CD4-positive, alpha-beta T cell treated with Interleukin-4 for 4 hours (primary cell): ENCODE measurements at places on chromosomes 1 and 21.

DNA sequence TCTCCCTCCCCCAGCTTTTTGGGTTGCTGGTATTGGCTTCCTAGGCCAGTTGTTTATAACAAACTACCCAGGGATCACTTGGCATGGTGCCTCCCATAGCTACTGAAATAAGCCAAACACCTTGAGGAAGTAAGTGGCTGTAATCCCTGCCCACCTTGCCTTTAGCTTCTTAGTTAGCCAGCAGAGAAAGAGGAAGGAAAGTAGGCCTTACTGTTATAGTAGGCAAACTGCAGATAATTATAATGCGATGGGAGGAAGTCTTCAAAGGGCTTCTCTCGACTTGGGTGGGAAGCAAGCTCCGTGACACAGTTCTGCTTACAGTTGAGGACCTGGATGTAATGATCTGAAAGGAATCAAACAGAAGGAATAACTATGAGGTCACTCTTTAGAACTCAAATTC, 8.2 kb downstream of the P3H1 start:
- DNase-seq: no peak

DNA sequence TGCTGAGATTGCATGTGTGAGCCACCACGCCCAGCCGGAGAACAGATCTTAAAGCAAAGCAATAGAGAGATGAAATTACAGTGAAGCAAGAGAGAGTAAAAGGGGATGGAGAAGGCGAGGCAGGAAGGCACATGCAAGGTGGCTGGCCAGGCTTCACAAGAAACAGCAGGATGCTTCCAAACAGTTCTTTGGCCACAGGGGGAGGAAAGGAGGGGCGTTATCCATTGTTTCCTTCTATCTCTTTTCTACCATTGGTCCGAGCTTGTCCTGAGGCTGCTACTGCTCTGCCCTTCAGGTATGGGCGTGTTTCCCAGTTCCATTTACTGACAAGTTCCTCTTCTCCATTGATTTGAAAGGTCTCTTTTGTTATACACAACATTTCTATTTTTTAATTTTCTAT, 33.7 kb upstream of the PARP1 start:
- DNase-seq: no peak

- no peak for DNase-seq
Measured at GRCh38 chr1:245074232-245074747, 80.5 kb upstream of the KIF26B start.

- no peak for DNase-seq
Measured at GRCh38 chr1:229231754-229232119, 39.2 kb upstream of the RAB4A start.

GRCh38 chr1:211237579-211237978, 21.6 kb upstream of the RCOR3 start:
- DNase-seq: no peak

DNA sequence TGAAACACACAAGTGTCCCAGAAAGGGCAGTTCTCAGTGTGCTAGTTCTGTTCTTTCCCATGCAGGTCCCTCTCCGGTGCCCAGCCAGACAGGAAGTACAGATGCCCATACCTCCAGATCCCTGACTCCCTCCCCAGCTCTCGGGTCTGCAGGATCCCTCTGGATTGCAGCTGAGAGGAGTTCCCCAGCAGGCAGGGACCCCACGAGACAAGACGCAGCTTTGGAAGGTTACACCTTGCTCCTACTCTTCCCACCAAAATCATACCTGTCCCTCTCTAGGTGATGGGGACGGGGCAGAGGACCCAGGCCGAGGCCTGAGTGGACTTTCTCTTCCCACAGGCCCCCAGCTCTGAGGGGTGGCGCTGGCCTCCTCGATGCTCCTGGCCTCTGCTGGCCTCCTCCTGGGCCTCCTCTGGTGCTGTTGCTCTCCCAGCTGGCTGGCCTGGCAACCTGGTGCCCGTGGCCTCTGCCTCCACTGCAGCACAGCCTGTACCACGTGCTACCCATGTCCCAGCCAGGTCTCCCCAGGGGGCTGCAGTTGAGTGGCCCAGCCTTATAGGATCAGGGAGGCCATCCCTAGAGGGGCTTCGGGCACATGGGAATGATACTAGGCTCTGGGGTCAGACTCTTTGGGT, 9.4 kb downstream of the LDLRAD2 start:
- no peak for DNase-seq

DNA sequence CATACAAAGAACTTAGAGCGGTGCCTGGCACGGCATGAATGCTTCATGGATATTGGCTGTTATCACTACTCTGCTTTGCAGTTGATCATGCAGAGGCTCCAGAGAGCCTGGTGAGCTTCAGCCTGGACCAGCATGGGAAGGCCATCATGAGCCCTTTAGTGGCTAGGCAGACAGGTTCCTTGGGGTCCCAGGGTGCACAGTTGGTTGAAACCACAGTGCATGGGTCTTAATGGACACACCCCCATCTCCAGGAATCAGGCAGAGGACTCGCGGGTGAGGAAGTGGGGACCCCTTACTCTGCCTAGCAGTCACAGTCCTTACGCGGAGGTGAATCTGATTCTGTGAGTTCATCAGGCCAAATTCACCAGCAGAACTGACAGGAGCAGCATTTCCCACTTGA, 1.1 kb downstream of the GJB5 start:
- DNase-seq: no peak

DNA sequence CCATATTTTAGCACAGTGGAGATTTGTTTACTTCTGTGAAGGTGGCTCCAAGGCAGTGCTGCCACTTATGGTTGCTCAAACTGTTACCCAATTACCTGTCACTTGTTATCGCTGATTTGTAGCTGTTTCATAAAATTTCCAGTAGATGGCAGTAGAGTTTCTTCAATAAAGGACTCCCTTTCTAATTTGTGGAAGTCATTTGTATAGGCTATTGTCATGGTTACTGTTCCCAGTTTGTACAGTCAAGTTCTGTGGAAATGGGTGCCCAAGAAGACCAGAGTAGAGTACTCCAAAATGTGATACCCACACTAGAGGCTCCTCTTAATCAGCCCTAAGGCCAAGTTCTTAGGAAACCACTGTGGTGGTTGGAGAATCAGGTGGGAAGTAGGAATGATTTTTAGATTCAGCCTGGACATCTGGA, 186.1 kb downstream of the CLEC20A start:
- peak; percentile 54 for DNase-seq

- DNase-seq: no peak
Measured at GRCh38 chr1:207893737-207894582, 17.0 kb downstream of the CD34 start.

DNA sequence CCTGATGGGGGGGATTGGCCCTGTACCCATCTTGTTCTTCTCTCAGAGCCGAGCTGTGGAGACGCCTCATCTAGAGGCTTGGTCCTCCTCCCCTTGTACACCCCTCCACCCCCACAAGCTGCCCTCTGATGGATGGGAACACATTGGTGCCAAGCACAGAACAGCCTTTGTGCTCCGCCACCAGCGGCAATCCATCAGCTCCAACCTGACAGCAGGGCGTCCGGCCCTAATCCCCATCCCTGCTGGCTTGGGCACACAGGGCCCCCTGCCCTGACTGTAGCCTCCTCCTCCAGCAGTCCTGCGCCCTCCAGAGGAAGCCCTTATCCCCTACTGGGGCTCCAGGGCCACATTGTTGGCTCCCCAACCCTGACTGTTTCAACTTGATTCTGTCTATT, 3.8 kb upstream of the MYOG start:
- DNase-seq: no peak

DNA sequence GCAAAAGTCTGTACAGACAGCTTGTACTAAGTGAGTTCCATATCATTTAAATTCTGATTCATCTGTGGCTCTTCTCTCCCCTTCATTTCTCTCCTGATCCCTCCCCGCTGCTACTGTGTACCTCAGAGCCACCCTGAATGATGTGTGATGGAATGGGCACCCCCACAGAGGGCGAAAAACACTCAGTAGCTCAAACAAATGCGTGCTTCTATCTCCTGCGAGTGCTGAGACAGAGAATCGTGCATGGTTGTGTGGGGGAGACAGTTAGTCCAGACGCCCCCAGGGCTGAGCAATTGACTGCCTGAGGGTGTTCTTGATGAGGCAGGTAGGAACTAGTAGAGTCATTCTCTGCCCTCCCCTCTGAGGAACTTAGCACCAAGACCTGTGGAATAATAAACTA, 269.8 kb downstream of the ZNF648 start:
- DNase-seq: no peak

- DNase-seq: no peak
Measured at GRCh38 chr1:150073516-150073915, 5.9 kb downstream of the VPS45 start.

- no peak for DNase-seq
Measured at GRCh38 chr21:15742052-15742670, 12.4 kb downstream of the USP25 start.
